ENCODE measurements at places on chromosomes 6 and 20.
A peak's percentile ranks its signal among the peaks of the same experiment; 100 is the strongest.

GRCh38 chr6:89921691-89922090 is 27.4 kb downstream of the GJA10 start:
- no peak for DNase-seq

- no peak for DNase-seq
Observed at GRCh38 chr6:22613695-22614094, 44.3 kb downstream of the HDGFL1 start.

DNA sequence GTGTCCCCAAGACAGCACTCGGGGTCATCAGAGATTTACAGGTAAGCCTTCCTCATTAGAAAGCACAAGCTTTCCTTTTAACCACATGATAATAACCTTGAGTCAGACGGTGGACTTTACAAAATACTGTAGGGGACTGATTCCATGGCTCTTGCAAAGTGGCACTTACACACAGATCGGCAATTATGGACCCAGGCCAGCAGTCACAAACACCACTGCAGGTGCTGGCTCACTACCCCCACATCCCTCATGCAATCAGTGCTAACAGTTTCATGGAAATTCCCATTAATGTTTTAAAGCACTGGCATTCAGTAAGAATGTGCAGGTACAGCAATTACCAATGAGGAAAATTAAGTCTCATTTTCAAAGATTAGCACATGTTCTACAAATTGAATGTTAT is 516.5 kb downstream of the PRKN start:
- no peak for DNase-seq

- no peak for DNase-seq
Observed at GRCh38 chr20:46523696-46524328, 10.5 kb upstream of the ZNF334 start.

- DNase-seq, result no peak
Observed at GRCh38 chr20:58611236-58612030, 39.6 kb upstream of the STX16 start.

GRCh38 chr6:35494161-35494563 is 2.7 kb downstream of the TEAD3 start:
- DNase-seq, result no peak

DNA sequence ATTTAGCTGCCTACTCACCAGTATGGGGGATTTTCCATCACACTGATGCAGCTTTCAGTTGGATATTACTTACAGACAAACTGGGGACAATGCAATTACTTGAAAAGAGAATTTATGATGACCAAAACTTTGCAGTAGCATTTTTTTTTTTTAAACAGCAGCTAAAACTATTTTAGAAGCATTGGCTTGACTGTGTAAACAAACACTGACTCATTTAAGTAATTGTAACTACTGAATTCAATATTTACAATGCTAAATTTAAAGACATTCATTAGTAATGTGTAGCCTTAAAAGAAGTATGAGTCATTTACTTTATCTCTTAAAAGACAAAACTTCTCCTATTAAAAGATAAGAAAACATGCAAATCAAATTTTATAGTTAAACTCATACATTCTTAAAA is 295.9 kb upstream of the FERMT1 start:
- no peak for DNase-seq

DNA sequence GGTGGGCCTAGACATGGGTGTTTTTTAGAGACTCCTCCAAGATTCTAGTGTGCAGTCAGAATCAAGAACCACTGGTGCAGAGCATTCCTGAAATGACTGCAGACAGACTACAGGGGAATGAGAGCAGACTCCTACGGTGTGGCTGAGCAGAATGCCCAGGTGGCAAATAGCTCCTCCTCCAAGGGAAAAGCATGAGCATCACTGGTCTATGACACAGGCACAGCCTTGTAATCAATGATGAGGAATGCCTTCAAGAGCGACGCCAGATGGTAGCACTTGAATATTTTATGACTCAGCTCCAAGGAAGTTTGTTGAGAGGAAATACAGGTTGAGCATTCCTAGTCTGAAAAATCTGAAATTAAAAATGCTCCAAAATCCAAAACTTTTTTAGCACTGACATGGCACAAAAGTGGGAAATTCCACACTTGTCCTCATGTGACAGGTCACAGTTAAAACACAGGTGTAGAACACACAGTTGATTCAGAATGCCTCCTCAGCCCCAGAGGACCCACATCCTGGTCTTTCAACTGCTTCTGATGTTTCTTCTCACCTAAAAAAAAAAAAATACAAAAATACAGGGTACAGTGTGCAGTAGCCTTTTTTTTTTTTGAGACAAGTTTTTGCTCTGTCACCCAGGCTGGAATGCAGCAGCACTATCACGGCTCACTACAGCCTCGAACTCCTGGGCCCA is 10.6 kb upstream of the FAM8A1 start:
- no peak for DNase-seq

DNA sequence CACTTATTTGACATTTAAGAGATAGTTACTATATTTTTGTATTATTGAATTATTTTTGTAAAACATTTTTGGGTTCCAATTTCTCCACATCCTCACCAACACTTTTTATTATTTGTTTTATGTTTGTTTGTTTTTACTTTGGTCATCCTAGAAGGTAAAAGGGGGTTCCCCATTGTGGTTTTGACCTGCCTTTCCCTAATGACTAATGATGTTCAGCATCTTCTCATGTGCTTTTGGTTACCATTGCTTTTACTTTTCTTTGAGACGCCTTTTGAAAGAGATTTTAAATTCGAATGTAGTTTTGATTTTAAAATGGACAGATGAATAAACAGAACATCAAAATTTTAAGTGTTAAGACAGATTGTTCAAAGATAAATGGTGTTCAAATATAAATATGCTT is 46.9 kb downstream of the AK9 start:
- DNase-seq, result no peak

GRCh38 chr6:22589118-22589517 is 19.8 kb downstream of the HDGFL1 start:
- no peak for DNase-seq

- DNase-seq, result no peak
Observed at GRCh38 chr6:139446768-139447655, 72.6 kb upstream of the CITED2 start.

DNA sequence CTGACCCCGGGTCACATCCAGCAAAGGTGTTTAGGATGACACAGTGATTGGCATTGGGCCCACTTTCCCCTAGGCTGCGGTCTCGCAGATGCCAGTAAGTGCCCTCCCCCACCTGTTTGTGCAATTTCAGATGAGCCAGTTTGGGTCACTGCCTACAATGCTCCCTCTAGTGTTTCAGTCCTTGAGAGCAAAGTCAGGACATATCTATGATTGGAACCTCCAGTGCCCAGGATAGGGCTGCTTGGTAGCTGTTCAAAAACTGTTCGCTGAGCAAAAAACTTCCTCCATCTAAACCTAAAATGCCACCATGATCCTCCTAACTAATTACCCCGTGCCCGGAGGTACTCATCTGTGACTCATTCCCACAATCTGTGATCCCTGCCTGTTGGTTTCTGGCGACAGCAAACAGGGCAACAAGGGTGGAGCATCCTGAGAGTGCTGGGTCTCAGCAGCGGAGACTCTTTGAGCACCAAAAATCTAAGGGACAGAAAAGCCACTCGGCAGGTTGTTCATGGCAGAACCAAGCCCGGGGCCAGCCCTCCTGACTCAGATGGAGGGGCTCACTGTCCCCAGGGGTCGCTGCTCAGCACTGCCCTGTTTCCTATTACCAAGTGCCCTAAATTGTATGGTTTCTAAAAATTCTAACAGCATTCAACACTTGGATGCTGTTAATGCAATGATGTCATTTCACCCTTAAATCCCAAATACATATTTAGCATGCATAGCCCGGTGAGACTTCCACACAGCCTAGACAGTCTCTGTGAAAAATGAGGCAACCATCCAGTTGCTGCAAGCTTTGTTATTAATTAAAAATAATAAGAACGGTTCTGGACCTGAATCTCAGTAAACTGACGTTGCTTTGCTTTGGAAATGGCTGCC is 5.0 kb downstream of the VSX1 start:
- no peak for DNase-seq

- no peak for DNase-seq
Observed at GRCh38 chr6:151509048-151509447, 15.2 kb downstream of the CCDC170 start.

DNA sequence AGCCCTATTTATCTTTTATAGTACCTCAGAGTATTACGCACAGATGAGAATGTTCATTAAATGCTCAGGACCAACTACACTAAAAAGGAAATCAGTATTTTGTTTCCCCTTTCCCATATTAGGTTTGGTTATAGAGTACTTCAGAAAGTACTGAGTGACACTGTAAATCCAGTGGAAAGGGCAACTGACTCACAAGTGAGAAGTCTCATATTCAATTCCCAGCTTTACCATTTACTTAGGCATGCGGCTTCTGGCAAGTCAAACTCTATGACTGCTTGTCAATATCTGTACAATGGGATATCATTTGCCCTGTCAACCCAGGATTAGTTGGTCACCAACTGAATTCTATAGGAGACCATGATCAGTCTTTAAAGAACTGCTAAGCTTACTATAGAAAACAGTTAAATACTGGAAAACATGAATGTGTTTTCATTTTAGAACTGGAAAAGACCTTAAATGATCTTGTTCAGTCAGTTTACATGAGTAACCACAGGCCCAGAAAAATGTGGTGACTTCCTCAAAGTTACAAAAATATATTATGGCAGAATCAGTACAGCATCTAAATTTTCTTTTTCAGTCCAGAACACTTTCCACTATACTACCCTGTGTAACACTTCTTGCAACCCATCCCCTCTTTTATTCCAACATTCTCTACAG is 3.6 kb downstream of the MAP3K7 start:
- no peak for DNase-seq

- DNase-seq, result no peak
Observed at GRCh38 chr6:25542984-25543910, 108.8 kb upstream of the SCGN start.

DNA sequence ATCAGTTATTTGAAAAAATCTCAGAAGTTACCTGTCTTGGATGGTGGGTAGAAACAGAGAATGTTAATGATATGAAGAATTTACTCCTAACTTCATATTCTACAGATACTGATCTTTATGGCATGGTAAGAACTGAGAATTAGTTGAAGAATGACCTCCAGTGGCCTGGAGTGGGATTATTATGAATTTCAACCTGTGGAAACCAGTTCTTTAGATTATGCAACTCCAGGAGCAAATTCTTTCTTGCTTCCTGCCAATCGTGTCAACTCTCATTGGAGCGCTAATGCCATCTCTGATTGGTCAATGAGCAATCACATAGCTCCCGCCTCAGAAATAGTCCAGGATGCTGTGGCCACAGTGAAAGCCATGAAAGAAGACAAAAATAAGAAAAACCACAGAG is 40.6 kb downstream of the LYRM2 start:
- DNase-seq, result no peak

DNA sequence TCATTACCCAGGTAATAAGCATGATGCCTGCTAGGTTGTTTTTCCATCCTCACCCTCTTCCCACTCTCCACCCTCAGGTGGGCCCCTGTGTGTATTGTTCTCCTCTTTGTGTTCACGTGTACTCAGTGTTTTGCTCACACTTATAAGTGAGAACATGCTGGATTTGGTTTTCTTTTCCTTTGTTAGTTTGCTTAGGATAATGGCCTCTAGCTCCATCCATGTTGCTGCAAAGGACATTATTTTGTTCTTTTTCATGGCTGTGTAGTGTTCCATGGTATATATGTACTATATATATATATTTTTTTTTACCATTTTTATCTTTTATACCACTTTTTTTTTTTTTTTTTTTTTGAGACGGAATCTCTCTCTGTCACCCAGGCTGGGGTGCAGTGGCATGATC is 71.9 kb downstream of the RSPH3 start:
- no peak for DNase-seq

- DNase-seq, result no peak
Observed at GRCh38 chr6:129555206-129555832, 154.7 kb downstream of the ARHGAP18 start.

DNA sequence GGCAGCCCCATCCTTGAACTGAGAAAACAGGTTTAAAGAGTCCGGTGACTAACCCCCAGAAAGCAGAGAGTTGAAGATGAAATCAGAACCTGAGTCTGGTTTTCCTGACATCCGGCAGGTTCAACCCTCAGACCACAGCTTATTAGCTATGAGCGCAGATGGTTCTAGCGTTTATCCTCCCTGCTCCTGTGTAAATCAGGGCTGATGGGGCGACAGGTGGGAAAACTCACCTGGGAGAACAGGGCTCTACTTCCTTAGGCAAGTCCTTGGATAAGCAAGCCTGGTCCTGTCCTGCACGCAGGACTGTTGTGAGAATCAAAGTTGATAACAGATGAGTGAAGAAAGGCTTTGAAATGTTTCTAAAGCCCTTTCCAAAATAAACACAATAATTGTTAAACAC is 31.4 kb downstream of the GHRH start:
- DNase-seq, result no peak

- peak; percentile 3 for DNase-seq
Observed at GRCh38 chr20:49187330-49187850, 744 bp downstream of the STAU1 start.

DNA sequence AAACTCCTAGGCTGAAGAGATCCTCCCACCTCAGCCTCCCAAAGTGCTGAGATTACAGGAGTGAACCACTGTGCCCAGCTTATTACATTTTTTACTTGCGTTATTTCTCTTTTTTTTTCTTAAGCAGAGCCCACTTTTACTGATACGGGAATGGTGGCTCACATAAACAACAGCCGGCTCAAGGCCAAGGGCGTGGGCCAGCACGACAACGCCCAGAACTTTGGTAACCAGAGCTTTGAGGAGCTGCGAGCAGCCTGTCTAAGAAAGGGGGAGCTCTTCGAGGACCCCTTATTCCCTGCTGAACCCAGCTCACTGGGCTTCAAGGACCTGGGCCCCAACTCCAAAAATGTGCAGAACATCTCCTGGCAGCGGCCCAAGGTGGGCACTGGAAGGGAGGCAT is 10.5 kb downstream of the CAPN11 start:
- DNase-seq, result no peak

- no peak for DNase-seq
Observed at GRCh38 chr6:40856271-40856670, 182.8 kb downstream of the UNC5CL start.

All from activated CD8-positive, alpha-beta memory T cell treated with anti-CD3 and anti-CD28 coated beads for 1 hour (primary cell).